Gastroesophageal sphincter (tissue), 4 donors: ENCODE measurements at places on chromosomes 16 and 17. TPM values are rescaled to one million over a fixed set of nuclear protein-coding genes. Genes with fewer than 3 reads are reported as not detected.
A peak's percentile ranks its signal among the peaks of the same experiment; 100 is the strongest.

GRCh38 chr16:4322121-4323052 lies 6.5 kb downstream of the GLIS2 start:
- no peak for ATAC-seq

GRCh38 chr17:62219221-62219899 lies 154.3 kb upstream of the MED13 start:
- ATAC-seq, result no peak

DNA sequence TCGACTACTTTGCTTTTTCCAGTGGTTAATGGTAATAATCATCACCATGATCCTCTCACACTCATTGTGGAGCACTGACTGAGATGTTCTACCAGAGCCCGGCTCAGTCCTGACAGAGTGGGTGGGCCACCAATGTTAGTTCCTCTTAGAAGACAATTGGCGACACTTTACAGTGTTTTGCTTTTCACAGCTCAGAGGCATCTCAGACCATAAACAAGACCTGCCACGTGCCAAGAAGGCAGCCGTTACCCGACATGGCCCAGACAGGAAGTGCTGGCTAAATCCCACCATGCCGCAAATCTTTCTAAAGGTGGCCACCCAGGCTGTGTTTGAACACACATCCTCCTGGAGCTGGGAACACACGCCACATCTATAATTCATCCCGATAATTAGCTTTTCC lies 103.7 kb downstream of the XYLT1 start:
- ATAC-seq, result no peak

- peak; percentile 67 for ATAC-seq
Measured at GRCh38 chr16:68257906-68258800, 6.2 kb upstream of the SLC7A6 start.

DNA sequence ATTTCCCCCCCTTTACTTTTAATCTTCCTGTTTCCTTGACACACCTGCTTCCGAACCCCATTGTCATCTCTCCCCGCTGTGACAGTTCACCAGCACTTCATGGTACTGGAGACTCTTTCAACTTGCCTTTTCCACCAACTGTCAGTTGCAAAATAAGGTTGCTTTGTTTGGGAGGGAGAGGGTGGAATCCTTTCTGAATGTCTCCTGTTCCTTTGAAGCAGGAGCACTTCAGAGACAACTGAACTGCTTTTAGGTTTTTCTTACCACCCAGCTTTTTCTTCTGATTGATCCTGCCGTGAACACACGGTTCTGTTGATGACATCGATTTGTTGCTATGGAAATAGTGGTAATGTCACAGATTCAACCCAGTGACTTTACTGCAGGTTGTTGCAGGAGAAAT lies 42.0 kb downstream of the RPA1 start:
- no peak for ATAC-seq

- ATAC-seq, result no peak
Measured at GRCh38 chr17:14926526-14927122, 338.5 kb downstream of the PMP22 start.

Gene GNG13
- not detected for total RNA-seq

Gene THOC6
- 25.3 TPM for total RNA-seq
